ENCODE measurements at places on chromosomes 5 and 9.

- DNase-seq, result no peak
These were observed 52.8 kb upstream of the GRHPR start for GRCh38 chr9:37369671-37370070.

- DNase-seq, result no peak
These were observed 177.2 kb downstream of the TMEM232 start for GRCh38 chr5:110549301-110549700.

GRCh38 chr5:139688751-139689372 lies 40.7 kb downstream of the CXXC5 start:
- peak; percentile 53 for DNase-seq

GRCh38 chr5:116510517-116510916 lies 64.1 kb downstream of the SEMA6A start:
- no peak for DNase-seq

DNA sequence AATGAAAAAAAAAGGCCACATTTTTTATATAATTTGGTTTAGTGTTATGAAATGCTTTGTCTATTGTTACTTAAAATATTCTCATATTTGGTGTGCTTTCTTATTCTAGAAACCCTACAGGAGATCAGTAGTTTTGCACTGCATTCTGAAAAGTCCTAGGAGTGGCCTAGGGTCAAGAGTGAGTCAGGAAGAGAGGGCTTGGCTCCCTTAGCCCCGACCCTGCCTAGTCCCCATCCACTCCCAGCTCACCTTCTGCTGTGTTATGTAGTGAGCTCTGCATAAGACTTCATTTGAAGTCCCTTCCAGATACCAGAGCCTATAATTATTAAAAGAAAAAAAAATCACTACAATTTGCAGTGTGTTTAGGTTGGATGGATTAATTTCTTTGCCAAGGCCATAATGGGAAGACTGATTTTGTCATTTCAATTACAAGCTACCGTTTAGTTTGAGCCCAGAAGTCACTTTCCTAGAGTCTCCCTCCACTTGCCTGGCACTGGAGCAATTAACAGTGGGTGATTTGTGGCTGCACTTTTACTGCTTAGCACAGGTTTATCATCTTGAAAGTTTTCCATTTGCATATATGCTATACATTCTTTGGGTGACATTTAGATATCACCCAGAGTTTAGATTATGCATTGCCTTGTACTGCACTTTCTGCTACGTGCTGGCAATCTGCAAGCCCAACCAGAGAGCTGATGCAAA lies 143.3 kb downstream of the INSYN2B start:
- no peak for DNase-seq

- no peak for DNase-seq
These were observed 197.4 kb downstream of the GAS1 start for GRCh38 chr9:86749894-86750255.

DNA sequence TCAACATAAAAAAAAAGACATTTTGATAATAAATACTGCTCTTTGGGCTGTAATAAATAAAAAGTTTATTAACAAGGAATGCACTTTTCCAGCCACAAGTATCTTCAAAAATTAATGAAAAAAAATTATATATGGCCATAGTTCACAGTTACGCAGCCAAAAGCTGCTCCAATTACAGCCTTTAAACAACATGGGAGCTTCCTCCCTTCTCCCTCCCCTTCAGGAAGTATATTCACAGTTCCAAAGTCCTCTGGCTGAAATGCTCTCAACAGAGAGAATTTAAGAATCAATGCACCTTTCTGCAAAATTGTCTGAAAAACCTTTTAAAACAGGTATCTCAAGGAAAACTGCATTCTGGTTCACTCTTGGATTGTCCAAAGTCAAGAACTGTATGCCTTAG lies 5.9 kb downstream of the PLK2 start:
- no peak for DNase-seq

DNA sequence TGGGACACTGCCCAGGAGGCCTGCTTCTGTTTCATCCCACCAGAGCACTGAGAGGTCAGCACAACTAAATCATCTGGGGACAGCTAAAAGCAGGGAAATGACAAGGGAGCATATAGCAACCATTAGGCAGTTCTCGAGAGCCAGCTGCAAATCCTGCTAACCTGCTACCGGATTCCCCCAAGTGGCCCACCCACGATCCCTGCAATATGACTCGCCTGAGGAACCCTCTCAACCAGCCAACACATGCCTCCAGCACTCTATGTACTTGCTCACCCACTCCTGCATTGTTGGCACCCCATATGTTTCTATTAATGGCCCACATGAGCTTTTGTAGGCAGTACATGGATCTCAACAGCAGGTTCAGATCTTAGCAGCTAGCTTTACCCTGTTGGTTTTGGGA lies 326.0 kb downstream of the GABRG2 start:
- DNase-seq, result no peak

DNA sequence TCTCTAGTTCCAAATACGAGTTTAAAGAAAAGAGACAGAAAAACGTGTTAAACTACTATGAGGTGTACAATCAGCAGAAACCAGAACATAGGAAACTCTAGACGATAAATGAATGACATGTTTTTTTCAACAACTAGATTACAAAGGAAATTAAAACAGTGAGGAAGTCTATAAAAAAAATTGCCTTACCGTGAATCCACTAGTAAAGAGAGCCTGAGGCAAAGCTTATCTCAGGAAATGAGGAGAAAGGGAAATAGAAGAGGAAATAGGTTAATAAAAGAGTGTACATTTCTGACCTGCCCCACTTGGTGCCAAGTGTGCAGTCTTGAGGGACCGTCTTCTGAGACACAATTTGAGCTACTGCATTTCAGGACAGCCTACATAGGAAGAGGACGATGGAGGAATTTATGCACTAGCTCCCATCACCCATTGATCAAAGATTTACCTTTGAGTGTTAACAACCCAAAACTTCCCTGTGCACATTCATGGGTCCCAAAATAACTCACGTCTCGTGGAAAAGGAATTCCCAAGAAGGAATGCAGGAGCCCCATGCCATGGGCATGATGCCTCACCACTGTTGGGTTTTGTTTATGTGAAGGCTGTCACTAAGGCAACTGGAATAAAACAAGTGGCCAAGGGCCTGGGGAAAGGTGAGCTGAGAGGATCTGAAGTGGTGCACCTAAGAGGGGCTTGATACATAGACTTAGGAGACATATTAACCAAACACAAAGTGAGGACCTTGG lies 53.6 kb upstream of the SLC1A3 start:
- DNase-seq, result no peak

- DNase-seq, result no peak
These were observed 64.3 kb downstream of the C9orf50 start for GRCh38 chr9:129556491-129557191.

DNA sequence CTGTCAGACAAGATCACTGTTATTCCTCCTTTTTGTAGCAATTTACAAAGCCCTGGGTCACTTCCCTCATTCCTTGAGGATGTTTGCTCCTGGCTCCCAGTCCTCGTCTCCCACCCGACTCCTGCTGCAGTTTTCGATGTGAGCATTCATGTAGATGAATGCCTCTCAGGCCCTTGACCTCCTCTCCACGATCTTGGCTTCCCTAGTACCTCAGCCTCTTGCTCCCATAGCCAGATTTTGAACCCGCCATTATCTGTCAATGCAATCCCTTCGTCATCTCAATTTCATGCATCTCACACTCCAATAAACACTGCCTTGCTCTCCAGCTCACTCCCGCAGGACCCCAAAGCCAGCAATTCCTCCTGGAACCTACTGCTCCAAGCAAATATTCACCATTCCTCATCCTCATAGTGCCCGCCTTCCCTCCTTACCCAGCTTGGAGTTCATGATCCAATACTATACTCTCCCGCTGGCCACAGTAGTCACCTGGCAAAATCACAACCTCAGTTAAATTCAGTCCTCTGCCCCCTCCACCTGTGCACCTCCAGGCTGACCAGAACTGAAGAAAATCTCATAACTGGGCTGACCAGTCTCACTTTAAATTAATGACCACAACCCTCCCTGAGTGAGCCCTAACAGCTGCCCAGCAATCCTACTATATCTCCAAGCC lies 35.1 kb upstream of the JADE2 start:
- no peak for DNase-seq

GRCh38 chr5:98096155-98096554 lies 677.3 kb upstream of the RGMB start:
- DNase-seq, result no peak

DNA sequence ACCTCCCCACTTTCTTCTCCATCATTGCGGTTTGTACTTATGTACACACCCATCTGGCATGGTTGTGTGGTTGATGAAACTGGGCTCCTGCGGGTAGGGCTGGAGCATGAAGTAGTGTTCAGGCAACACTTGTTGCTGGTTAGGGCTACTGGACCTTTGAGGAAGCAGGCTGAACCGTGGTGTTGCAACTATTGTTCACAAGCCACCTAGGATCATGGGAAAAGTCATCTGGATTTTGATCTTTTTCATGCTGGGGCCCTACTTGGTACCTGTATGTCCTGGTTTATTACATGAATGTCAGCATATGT lies 40.1 kb upstream of the TIFAB start:
- peak; percentile 33 for DNase-seq

DNA sequence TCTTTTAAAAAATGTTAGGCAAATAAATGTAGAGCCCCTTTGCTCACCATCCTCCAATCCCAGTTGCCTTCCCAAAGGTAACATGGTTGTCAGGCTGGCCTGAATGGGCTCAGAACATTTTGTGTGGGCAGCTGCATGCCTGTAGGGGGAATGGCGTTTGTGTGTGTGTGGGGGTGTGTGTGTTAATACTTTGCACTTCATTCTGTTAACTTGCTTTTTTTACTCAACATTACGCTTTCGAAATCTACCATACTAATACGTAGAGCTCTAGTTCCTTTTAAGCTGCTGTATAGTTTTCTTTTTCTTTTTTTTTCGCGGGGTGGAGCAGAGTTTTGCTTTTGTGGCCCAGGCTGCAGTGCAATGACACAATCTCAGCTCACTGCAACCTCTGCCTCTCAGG lies 14.0 kb downstream of the MYOZ3 start:
- DNase-seq, result no peak

- DNase-seq, result no peak
These were observed 18.5 kb downstream of the CD180 start for GRCh38 chr5:67178085-67178484.

- no peak for DNase-seq
These were observed 116.9 kb upstream of the KLF9 start for GRCh38 chr9:70531311-70531710.

DNA sequence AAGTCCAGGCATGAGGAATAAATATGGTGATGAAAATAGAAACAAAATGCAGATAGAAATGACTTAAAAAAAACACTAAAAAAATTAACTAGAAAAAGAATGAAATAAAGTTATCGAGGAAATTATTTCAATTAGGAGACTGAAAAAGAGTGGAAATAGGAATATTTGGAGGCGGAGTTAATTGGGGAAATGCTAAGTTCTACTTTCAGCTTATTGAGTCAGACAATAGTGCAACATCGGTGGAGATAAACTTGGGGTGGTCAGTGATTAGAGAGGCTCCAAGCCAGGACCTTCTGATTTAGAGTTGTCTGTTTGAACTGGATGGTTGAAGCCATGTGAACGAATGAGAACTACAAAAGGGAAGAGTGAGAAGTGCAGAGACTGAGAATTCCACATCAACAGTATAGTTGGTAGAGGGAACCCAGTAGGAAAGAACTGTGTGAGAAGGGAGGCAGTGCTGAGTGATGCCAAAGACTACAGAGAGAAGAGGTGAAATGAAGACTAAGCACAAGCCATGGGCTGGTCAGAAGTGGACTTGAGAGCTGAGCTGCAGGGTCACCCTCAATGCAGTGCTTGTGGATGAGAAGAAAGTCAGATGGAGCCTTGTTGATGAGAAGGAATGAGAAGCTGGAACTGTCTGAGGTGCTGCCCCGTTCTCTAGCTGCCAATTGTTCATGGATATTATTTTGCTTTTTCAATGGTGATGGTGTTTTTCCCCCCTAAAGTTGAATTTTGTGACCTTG lies 160.7 kb downstream of the ICE1 start:
- DNase-seq, result no peak

DNA sequence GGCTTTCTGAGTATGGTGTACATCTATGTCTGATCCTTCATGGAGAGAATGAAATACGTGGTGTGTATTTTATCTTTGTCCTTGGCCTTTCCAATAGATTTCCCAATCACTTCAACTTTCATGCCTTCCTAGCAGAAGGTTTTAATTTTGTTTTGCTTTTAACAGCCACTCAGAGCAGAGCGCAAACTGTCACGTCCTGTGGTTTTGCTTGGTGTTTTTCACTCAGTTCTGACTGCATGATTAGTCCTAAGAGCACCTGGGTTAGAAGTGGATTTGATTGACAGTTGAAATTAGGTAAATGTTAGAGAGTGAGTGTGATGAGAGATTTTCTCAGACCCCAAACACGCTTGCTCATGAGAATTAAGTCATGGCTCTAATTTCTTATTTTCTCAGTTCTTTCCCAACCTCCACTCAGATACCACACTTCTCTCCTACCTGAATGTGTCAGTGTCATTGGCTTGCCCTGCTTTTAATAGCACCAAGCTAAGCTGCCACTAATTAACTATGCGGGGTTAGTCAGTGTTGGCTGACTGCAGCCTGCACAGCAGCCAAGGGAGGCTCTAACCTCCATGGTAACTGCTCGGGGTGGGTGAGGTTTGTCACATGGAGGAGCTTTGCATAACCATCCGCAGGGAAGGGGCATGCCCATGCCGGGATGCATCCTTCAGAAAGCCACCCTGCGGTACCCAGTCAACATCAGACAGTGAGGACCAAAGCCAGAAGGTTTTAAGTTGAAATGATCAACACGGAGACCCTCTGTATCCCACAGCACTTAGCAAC lies 173.4 kb downstream of the NR3C1 start:
- no peak for DNase-seq

DNA sequence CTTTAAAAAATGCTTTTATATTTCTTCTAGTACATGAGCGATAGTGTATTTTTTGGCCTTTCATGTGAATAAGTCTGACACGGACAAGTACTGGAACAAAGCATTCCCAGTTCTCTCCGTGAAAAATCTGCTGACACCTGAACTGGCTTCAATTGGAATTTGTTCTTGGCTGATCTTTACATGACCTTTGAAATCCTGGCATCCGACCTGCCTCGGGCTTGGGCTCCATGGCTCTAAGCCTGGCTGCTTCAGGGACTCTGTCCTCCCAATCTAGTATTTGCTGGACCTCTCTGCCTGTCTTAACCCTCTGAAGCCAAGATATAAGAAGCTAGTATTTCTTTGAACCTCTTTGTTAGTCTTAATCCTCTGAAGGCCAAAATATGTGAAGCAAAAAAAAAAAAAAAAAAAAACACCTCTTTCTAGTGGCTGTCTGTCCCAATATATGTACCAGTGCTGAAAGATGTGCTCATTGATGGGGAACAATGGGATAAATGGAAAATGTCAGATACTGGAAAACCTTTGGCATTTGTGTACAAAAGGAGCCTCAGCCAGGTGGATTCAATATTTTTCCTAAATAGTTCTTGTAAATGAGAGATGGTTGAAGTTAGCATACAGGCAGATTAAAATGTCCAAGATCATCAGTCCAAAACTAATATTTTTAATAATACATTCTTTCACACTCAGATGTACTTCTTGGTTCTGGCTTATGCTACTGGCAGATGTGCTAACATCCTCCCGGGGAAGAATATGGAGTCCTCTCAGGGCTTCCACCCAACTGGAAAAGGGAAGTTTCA lies 470.6 kb downstream of the TUSC1 start:
- no peak for DNase-seq

DNA sequence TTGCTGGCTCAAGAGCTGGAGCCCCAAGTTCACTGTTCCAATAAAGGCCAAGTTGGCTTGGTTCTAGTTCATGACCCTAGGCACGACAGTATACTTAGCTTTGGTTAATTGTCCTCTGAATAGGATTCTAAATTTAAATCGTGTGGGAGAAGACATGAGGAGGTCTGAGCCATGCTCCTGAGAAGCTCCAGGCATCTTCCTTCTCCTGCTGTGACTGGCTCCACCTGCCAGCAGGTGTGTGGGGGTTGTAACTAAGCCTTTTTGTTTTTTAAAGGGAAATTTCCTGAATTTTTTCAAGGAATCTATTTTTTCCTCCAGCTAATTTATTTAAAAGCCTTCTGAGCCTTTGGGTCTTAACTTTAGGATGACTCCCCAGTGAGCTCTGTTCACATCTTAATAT lies 20.2 kb upstream of the TRIM36 start:
- no peak for DNase-seq

Measured in hematopoietic multipotent progenitor cell treated with erythropoietin and hydrocortisone succinate and interleukin-3 and kit ligand, for 4 days (in vitro differentiated cells).